NCI-H2081 treated with DMSO at 0.1 percent for 48 hours (cell line): ENCODE measurements at places on chromosomes 5 and 9.

GRCh38 chr5:39946356-39947045 lies 521.7 kb upstream of the DAB2 start:
- no peak for DNase-seq

DNA sequence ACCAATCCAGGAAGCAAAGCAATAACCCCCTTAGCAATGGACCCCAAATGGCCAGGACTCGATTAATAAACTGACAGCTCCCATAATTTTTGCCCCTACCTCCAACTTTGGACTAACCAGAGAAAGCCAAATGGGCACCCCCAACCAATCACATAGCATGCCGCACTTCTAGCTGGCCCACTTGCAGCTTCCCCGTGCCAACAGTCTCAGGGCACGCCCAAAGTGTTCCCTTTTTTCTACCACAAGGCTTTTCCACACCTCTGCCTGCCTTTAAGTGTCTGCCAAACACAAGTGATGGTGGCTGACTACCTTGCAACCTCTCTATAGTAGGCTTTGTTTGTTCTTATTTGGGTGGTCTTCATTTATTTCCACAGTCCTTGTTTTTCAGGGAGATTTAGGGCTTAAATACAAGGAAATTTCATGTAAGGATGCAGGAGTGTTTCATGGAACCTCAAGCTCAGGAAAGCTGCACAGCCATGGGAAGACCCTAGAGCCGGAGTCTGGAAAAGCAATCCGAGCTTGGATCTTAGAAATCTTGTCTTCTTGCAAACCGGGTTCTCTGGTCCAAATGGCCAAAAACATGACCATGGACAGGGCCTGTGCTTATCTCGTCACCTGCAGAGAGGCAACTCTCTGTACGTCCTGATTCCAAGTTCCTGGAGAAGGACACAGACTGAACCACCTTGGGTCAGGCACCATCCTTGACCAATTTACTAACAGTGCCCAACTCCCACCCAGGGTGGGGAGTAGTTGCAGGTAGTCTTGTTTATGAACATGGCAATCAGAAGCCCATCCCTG lies 89.2 kb downstream of the THBS4 start:
- no peak for DNase-seq

- DNase-seq: no peak
These were observed 15.7 kb downstream of the USP20 start for GRCh38 chr9:129850821-129851550.

- no peak for DNase-seq
These were observed 94.4 kb downstream of the PDZD2 start for GRCh38 chr5:31733371-31733770.

DNA sequence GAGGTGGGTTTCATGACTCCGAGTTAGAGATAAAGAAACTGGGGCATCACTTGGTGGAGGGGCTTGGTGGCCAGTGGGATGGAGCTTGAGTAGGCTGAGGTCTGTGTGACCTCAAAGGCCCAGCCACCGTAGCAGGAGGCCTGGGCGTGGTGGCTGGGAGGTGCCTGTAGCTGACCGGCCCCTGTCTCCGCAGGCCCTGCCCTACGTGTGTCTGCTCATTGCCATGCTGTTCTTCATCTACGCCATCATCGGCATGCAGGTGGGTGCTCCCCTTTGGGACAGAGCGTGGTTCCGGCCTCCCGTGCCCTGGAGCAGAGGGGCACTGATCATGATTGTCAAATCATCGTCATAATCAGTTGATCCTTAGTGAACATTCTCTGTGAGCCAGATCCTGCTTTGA lies 196.2 kb downstream of the CACNA1B start:
- no peak for DNase-seq

- no peak for DNase-seq
These were observed 172.3 kb upstream of the RFX3 start for GRCh38 chr9:3698076-3698475.

DNA sequence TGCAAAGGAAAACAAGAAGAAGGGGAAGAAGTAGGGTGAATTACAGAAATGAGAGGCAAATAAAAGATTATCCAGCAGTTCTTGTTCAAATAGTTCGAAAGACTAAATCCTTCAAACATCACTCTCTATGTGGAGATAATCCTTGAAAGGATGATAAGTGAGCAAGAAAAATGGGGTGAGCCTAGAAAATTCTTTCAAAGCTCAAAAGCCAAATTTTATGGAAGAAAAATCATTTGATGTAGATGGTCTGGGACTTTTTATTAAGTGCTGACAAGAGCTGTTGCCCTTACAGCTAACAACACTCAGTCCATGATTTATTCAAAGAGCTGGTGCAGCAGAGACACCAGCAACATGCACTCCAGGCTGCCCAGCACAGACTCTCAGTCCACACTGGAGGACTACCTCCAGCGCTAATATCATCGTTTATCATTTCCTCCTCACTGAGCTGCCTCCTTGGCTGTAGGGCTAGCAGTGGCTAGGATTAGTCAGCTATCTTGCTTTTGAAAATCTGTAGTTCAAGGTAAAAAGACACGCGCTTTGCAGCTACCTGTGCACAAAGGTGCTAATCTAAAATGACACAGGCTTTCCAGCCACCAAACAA lies 264.8 kb upstream of the KIF2A start:
- no peak for DNase-seq

- no peak for DNase-seq
These were observed 1.8 kb downstream of the RANBP17 start for GRCh38 chr5:170863646-170864045.

GRCh38 chr5:78726571-78726970 lies 78.0 kb upstream of the LHFPL2 start:
- DNase-seq: no peak
